ENCODE measurements at places on chromosomes 7 and 10.

- DNase-seq = no peak
These were observed 44.8 kb downstream of the SHTN1 start for GRCh38 chr10:116960066-116960776.

DNA sequence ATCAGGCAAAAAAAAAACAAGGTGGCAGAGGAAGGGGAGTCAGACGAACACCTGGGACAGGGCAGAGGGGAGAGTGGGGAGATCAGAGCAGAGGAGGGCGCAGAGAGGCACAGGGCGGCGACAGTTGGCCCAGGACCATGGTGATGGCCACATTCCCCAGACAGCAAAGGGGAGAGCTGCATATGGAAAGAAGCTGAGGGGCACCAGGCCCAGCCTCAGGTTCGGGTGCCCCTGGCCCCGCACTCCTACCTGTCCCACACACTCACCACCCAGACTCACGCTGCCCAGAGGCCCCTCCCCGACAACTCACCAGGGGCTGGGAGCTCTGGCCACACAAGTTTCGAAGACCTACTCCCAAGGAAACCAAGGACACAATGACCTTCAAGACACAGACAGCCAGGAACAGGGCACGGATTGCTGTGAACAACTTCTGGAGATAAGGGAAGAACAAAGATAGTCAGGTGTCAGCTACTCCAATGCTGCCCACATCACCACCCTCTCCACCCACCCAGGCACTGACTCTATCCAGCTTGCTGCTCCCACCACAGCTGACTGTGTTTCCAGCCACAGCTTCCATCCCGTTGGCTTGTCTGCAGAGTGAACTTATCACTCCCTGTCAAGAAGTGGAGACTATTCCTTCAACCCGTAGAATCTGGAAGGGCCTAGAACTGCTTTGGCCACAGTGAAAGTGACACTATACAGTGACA, 8.3 kb downstream of the TMEM176B start:
- no peak for DNase-seq

DNA sequence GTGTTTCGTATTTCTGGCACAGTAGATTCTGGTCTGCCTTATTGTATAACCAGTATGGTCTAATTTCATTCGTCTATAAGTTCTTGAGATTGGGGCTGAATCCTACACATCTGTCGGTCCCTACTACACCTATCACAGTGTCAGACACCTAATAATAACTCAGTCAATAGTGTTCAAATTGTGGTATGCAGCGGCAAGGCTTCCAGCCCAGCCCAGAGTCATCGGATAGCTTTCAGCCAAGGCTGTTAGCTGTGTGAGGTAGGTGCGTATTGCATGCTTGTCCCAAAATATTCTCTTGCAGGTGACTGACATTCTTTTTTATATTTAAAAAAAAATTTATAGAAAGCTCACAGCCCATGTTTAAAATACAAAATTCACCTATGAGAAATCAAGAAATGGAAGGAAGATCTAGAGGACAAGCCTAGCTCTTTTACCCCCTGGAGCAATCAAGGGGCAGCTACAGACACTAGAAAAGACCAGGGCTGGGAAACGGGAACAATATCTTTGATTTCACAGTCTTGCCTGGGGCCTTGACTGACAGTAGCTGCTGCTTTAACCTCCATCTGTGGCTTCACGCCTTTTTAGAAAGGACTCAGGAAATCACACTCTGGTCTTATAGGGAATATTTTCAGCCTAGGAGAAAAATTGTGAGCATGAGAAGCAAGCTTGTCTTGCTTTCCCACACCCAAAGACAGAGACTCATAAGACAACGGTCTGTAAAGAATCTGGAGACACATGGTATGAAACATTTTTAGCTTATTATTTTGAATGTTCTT, 9.5 kb upstream of the ASB4 start:
- DNase-seq = no peak

GRCh38 chr10:104563548-104563947, 77.5 kb upstream of the SORCS3 start:
- no peak for DNase-seq

DNA sequence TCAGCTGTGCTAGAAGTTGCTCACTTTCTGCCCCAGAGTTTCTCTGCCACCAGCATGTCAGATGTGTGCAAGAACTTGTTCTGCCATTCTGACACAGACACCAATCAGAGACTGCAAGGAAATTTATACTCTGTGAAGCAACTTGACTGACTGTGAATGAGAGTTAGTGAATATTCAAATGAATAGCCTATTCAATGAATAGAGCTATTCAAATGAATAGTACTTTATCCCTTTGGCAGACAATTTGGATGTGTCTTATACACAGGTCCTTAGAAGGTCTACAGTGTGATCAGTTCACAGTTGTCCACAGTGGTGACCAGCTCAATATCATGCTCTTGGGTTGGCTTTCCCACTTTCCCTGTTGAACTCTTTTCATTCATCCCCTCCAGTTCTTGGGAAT, 138.1 kb downstream of the MACC1 start:
- no peak for DNase-seq

DNA sequence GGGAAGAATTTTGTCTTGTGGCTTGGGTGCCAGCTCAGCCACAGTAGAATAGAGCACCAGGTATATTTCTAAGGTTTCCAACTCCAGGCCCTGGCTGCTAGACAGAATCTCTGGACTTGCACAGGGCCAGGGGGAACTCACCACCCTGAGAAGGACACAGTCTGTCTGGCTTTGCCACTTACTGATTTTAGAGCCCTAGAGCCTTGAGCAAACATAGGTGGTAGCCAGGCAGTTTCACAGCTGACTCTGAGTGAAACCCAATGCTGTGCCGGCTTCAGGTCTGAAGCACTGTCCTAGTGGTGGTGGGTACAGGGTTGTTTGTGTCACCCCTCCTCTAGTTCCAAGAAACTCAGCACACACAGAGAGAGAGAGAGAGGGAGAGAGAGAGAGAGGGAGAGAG, 81.6 kb downstream of the TES start:
- no peak for DNase-seq

DNA sequence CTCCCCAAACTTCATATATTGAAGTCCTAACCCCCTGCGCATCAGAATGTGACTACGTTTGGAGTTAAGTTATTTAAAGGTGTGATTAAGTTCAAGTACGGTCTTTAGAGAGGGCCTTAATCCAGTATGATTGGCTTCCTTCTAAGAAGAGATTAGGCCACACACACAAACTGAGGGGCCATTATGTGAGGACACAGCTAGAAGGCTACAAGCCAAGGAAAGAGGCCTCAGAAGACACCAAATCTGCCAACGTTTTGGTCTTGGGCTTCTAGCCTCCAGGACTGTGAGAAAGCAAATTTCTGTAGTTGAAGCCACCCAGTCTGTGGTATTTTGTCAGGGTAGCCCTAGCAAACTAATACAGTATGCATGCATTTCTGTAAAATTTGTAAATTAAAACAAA, 41.7 kb downstream of the REEP3 start:
- DNase-seq = no peak

DNA sequence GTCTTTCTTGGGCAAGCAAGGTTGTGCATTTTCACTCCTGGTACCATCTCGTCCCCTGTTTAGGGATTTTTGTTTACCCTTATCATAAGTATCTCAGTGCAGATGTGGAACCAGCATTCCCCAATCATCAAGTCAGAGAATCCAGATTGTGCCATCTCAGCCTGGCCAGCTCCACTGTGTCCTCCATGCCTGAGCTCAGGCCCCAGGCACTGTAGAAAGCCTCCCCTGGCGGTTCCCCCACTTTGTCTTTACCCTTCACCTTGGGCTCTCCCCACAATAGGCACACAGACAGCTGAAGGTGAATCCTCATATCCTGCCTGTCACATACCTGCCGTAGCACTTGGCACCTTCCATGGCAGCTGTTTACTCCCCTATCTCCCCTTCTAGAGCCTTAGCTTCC, 264.7 kb upstream of the NFE2L3 start:
- DNase-seq = no peak

GRCh38 chr7:39249635-39250152, 272.0 kb downstream of the POU6F2 start:
- no peak for DNase-seq

DNA sequence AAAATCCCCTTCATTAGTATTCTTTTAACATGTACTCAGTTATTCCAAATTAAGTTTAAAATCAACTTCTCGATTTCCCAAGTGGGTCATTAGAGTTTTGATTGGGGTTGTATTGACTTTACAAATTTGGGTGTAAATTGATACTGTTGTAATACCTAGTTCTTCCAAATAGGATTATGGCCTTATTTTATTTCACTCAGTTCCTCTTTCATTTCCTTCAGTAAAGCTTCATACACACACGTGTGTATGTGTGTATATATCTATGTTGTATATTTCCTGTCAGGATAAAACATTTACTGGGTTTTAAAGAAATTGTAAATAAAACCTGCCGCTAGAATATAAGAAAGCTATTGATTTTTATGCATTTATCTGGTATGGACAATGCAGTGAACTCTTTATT, 15.9 kb downstream of the YME1L1 start:
- DNase-seq = no peak

DNA sequence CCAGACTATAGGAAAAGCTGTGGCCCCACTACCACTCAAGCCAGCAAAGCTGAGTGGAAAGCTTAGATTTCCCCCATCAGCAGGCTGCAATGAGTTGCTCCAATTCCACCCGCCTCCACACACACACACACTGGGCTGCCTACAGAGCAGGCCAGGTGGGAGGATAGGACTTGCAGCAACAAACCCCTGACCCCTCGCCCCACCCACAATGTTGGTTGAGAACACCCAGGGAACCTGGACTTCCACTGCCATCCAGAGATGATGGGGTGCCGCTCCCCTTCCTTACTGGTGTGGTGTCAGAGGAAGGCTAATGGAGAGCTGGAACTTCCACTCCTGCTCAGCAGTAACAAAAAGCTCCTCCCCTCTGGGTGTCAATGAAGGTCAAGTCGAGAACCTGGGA, 16.8 kb upstream of the PLEKHA1 start:
- DNase-seq = no peak

GRCh38 chr10:105759669-105760068, 1118.6 kb downstream of the SORCS3 start:
- no peak for DNase-seq

- no peak for DNase-seq
These were observed 14.2 kb downstream of the EBF3 start for GRCh38 chr10:129949891-129950291.
